ENCODE measurements at places on chromosomes 2 and 18.

DNA sequence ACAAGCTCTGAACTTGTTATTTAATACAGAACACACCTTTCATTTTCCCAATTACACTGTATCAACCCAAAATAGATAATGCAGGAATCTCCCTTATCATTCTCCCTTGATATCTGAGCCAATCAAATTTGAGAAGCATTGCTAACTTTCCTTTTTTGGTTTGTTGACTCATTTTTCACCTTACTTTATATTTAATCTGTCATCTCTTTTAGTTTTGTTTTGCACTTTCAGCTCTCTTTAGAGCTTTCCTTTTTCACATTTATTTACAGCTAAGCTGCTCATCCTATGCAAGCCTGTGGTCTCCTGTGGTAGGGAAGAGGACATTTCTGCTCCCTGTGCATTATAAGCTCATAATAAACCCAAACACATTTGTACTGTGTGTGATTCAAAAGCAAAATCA is 50.1 kb downstream of the ITGAV start:
- no peak for DNase-seq

- DNase-seq = no peak
Measured at GRCh38 chr18:35022426-35023001, 18.7 kb upstream of the MAPRE2 start.

DNA sequence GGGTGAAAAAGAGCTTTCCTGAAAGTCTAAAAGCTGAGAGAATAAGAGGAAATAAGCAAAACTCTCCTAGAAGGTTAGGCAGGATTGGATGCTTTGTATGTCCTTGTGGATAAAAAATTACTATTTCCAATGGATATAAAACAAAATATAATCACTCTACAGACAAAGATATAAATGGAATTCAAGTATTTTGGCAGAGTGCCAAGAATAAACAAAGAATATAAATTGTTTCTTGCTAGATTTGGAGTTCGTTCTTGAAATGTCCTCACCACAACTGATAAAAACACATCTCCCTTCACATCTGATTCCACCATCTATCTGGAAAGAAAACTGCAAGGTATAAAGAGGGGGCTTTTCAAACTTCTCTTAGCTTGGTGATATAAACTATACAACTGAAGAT is 13.3 kb downstream of the SULT1C3 start:
- DNase-seq = no peak

- no peak for DNase-seq
Measured at GRCh38 chr2:240024766-240025165, 376 bp downstream of the NDUFA10 start.

DNA sequence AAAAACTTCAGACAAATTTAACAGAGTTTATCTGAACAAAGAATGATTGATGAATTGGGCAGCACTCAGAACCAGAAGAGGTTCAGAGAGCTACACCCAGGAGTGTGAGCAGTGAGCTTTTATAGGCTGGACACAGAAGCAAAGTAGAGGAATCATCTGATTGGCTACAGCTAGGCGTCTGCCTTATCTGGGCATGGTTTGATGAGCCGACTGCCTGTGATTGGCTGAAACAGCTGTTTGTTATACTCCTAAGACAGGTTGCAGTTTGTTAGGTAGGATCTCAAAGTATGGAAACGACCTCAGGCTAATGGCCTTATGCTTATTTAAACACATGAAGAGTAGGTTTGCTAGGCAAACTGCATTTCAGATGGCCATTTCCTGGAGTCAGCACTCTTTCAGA is 188.9 kb downstream of the MYO1B start:
- DNase-seq = no peak

DNA sequence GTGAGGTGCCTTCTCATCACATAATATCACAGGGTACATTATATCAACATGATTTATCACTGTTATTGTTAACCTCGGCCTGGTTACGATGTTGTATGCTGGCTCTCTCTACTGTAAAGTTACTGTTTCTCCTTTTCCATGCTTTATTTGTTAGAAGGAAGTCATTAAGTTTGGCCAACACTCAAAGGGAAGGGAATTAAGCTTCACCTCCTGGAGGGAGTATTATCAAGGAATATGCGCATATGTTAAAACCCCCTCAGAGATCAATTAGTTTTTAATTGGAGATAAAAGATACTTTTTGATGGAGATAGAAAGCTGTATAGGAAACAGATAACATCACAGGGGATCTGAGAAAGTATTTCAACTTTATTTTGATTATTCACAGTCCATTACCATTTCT is 221.6 kb downstream of the DLGAP1 start:
- DNase-seq = no peak

DNA sequence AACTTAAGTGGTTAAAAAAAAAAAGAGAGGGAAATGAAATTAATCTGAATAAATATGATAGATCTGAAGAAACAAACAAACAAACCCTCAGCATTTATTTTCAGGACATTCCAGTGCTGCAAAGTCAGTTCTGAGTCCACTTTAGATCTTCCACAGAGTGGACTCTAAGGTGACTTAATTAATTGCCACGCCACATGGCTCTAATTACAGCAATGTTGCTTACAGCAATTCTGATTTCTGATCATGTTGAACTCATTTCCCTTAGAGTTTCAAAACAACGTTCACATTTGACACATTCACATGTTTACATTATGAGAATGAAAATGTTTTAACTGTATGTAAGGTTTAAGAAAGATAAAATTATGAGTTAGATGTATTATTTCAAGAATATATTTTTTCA is 38.6 kb upstream of the RASGRP3 start:
- no peak for DNase-seq

DNA sequence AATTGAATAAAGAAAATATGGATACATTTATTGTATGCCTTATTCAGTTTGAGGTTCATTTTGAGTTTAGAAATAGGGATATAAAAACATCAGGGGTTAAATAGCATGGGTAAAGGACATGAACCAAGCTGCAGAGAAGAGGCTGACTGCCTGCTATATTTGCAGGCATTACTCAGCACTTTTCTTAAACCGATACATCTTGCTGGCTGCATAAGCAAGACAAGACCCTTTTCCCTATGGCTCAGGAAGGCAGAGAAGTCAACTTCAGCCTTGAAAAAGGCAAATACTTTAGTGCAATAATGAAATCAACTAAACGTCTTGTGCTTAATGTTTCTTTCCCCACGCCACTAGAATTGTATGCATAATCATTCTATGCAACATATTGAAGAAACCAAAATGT is 36.4 kb downstream of the SCN1A start:
- DNase-seq = no peak

GRCh38 chr2:101704046-101704466 is 6.5 kb downstream of the MAP4K4 start:
- DNase-seq = no peak

DNA sequence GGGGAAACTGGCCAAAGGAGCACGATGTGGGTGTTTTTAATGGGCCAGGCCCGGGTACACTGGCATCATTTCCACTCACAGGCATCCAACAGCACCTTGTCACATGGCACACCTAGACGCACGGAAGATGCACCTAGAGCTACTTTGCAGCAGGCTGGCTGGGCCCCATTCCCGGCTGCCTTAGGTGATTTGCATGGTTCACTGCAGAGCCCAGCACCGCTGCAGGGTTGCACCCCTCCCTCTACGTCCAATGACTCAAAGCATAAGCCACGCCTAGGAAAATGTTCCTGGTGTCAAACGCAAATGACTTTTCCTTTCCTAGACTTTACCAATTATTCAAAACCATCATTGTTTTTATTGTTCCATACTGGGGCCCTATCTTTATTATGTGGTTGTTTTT is 222.9 kb downstream of the EIPR1 start:
- DNase-seq = no peak

DNA sequence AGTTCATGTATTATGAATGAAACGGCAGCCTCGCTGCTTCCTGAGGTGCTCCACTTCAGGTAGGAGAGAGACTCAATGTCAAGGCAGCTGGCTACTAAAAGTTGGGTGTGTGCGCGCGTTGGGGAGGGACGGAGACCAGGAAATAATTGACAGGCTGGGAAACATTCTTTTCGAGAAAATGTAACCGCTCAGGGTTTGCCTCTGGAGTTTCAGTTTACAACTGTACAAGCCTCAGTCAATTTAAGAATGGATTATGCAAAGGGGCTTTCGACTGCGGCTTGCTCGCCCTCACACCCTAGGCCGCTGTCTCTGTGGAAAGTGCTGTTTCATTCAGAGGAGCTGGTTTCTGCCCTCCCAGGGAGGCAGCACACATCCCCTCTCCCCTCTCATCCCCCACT is 4.4 kb upstream of the SPRED2 start:
- DNase-seq = no peak

GRCh38 chr2:102735416-102736109 is 26.3 kb upstream of the TMEM182 start:
- no peak for DNase-seq

- DNase-seq = no peak
Measured at GRCh38 chr2:130776550-130776949, 21.2 kb downstream of the AMER3 start.

GRCh38 chr18:35662293-35663062 is 80.9 kb downstream of the GALNT1 start:
- no peak for DNase-seq

GRCh38 chr18:2337552-2338141 is 233.7 kb downstream of the METTL4 start:
- no peak for DNase-seq

DNA sequence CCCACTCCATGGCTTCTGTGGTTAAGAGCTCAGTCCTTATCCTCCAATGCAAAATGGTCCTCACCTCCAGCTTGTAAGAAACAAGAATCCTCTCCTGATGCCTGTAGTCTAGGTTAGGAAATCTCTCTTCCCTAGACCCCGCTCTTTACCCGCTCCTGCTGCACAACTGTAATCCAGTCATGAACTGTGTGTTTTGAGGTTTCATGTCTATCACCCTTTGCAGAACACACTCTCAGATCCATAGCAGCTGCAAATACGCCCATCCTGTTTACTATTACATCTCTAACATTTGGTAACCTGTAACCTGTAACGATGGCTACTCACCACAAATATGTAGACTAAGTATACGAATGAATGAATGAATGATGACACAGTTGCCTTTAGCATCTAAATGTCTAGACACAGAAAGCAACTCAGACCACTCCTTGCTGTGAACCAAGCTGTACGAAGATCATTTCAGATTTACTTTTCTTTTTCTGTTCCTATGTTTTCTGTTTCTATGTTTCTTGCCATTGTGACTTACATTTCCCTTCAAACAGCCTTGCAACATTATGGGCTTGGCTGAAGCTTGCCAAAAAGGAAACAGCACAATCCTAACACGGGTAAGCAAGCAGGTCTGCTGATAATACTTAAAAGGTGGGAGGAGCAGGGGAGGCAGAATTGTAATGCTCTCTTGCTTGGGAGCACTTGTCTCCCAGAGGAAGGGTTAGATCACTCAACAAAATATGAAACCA is 53.7 kb downstream of the EPHA4 start:
- no peak for DNase-seq

DNA sequence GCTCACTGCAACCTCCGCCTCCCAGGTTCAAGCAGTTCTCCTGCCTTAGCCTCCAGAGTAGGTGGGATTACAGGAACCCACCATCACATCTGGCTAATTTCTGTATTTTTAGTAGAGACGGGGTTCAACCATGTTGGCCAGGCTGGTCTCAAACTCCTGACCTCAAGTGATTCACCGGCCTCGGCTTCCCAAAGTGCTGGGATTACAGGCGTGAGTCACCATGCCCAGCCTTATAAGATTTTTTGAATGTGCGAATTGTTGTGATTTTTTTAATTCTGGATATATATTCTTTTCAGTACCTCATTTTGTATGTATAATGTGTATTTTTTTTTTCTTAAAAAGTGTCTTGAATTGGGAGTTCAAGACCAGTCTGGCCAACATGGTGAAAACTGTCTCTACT is 42.0 kb upstream of the CCDC150 start:
- no peak for DNase-seq

- no peak for DNase-seq
Measured at GRCh38 chr2:149089068-149089467, 50.6 kb downstream of the LYPD6B start.
